Activated CD4-positive, alpha-beta T cell treated with anti-CD3 and anti-CD28 coated beads, Interleukin-2, amount 10 ng/mL, durations not matched to agents 7 days and 5 days (primary cell): ENCODE measurements at places on chromosomes 6 and 20. TPM values are rescaled to one million over a fixed set of nuclear protein-coding genes. Genes with fewer than 3 reads are reported as not detected.

C6orf141 gene
- 0.47 TPM for total RNA-seq

SNAP25 gene
- total RNA-seq, result not detected

MICAL1 gene
- total RNA-seq, result 93.1 TPM

SNAP91 gene
- not detected for total RNA-seq

OVOL2 gene
- not detected for total RNA-seq

GCM1 gene
- total RNA-seq, result not detected

ENPP4 gene
- 5.0 TPM for total RNA-seq

THEMIS gene
- total RNA-seq, result 89.2 TPM

PTGIS gene
- 0.62 TPM for total RNA-seq

LPA gene
- total RNA-seq, result not detected

HBS1L gene
- total RNA-seq, result 71.5 TPM

PRSS16 gene
- 1.5 TPM for total RNA-seq

PTCHD4 gene
- total RNA-seq, result not detected
